T-helper 1 cell (primary cell): ENCODE measurements at places on chromosomes 12 and 14.

DNA sequence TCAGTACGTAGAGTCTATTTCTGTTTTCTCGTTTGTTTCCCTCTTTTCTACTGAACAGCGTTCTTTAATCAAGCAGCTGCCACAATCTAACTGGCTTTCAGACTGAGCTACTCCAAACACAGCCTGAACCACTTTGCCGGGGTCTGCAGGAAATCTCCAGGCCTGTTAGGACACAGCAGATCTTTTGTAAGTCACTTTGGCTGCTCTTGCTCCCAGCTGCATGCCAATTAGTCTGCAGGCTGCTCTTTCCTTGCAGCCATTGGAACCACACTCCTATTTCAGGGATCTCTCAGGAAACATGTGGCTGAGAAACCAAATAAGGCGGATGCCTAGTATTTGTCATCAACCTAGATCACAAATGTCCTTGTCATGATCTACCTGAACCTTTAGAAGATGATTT lies 73.6 kb downstream of the TMTC1 start:
- no peak for DNase-seq

- DNase-seq = no peak
Measured at GRCh38 chr12:54352022-54352531, 12.2 kb downstream of the GPR84 start.

DNA sequence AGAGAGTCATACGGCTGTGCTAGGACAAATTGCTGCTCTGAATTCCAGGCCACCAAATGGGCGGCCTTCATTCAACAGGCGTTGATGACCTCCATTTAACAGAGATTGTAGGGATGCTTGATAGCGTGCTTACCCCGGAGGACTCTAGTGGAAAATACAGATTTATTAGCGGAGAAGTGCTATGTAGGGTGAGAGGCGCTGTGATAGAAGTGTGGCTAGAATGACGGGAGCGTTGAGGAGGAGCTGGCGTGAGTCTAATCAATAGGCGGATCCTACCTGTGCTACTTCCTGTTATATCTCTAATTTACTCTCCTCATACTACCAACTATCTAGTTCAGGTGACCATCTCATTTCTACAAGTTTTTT lies 668 bp downstream of the MRPS35 start:
- peak; percentile 13 for DNase-seq

DNA sequence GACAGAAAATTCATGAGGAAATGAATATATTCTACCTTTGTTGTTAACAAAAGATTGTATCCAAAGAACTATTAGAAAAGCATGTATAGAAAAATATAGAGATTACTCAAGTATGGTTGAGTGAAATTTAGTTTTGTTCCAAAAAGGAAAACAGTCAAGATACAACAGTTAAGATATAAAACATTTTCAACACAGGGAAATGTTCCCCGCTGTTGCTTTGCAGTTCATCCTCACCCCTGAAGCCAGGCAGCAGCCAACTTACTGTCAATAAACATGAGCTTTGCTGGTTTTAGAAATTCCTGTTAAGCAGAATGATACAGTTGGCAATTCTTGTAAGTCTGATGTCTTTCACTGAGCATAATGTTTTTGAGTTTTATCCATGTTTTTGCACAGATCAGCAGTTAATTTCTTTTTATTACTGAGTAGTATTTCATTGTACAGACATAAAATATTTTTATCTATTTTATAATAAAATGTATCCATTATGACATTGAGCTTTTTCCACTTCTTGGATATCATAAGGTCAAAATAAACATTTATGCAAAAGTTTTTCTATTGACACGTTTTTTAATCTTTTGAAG lies 1.2 kb upstream of the CLEC2B start:
- no peak for DNase-seq

- no peak for DNase-seq
Measured at GRCh38 chr14:95487669-95488084, 28.8 kb downstream of the SYNE3 start.

DNA sequence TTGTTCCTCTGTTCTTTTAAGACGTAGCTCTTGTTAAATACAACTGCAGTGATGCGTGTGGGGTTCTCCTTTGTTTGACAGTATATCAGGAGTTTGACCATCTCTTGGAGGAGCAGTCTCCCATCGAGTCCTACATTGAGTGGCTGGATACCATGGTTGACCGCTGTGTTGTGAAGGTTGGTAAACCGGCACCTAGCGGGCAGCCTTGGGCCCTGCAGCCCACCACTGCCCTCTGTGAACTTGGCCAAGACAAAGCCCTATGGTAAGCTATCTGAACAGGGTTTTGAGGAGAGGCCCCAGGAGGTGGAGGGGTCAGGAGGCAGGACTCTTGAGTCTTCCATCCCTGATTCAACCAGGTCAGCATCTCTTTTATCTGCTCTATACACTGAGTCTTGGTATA lies 54.6 kb upstream of the RIC8B start:
- no peak for DNase-seq
